Nephron progenitor cell (in vitro differentiated cells): ENCODE measurements at places on chromosomes 6 and 20.

- DNase-seq = peak; percentile 55
Observed at GRCh38 chr6:10555625-10556309, 34.6 kb downstream of the GCNT2 start.

DNA sequence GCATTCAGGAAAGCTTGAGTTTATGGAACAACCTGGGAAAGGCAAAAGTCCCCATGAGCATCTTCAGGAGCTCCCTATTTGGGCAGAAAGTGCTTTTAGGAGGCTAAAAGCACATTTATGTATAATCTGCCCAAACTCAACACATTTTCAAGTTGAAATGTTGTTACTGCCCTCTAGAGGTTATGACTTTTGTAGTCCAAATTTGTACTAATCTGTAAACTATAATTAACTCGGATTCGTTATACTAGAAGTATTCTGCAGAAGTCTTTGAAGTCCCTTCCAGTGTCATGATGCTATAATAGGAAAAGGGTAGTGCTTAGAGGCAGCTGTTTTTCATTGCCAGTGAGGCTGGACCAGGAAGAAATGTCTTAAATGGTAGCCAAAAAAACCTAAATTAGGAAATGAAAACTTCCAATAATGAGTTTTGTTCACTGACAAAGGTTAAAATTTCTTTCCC, 44.8 kb upstream of the EMILIN3 start:
- DNase-seq = no peak

DNA sequence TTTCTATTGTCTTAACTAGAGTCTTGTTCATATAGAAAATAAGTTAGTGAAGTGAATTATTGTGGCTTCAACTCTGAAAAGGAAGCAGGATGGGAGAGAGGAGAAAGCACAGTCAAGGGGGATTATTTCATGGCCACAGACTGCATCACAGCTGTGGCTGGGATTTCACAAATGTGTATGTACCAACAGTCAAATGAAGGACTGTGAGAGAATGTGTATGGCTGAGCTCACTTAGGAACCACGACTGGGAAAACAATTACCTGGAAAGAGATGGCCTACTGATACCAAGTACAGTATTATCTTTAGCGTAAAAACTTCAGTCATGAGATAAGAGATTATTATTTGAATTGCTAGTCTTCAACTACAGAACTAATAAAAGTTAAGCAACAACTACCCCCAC, 54.9 kb downstream of the SESN1 start:
- DNase-seq = no peak

- DNase-seq = no peak
Observed at GRCh38 chr6:53233309-53233708, 84.7 kb upstream of the GCM1 start.

DNA sequence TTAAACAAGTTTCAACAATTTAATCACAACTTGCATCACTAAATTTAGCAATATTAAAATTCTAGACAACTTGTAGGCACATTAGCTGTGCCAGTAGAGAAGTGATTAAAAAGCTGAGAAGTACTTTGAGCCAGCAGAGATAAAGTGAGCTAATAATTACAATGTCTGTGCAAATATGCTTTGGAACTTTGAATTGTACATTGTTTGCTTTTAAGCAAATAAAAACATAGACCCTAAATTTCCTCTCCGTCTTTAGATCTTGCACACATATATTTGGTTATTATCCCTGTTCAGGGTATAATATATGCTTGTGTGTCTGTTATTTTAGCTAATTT, 44.2 kb upstream of the DEFB112 start:
- DNase-seq = no peak

- no peak for DNase-seq
Observed at GRCh38 chr20:61924211-61924857, 141.3 kb downstream of the TAF4 start.

GRCh38 chr6:169212436-169212835, 41.2 kb downstream of the THBS2 start:
- no peak for DNase-seq

DNA sequence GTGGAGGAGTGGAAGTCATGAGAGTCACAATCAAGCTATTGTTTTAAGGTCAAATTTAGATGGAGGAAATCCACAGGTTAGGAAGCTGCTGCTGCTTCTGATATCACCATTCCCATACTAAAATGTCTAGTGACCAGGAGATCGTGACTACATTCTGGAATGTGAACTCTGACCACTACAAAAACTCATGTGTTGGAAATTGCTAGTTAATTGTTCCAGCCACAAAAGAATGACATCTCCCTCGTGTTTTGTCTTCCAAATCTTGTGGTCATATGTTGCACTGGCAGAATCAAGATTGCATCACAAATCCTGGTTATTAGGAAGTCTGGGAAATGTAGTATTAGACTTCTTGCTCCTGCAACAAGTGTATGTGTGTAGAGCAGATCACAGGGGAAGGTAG, 441.9 kb downstream of the CD109 start:
- DNase-seq = no peak

- DNase-seq = no peak
Observed at GRCh38 chr6:90846824-90847223, 260.0 kb upstream of the MAP3K7 start.

- no peak for DNase-seq
Observed at GRCh38 chr6:98711380-98711779, 123.0 kb upstream of the POU3F2 start.
